ENCODE measurements at places on chromosomes 4 and X.

GRCh38 chrX:39201305-39201990, 400.2 kb downstream of the MID1IP1 start:
- DNase-seq = no peak

DNA sequence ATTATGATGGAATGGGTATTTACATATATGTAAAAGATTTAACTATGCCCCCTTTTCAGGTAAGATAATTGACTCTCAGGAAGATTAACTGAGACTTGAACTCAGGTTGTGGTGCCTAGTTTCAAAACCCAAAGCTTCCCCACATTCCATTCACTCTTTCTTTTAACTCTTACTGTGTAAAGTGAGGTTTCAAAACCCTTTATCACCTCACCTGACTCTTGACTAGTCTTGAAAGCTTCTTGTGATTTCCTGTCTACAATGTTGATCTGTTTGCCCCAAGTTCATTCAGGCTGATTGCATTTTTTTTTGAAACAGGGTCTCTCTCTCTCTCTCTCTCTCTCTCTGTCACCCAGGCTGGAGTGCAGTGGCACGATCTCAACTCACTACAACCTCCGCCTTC, 40.5 kb upstream of the RAPGEF2 start:
- DNase-seq = no peak

DNA sequence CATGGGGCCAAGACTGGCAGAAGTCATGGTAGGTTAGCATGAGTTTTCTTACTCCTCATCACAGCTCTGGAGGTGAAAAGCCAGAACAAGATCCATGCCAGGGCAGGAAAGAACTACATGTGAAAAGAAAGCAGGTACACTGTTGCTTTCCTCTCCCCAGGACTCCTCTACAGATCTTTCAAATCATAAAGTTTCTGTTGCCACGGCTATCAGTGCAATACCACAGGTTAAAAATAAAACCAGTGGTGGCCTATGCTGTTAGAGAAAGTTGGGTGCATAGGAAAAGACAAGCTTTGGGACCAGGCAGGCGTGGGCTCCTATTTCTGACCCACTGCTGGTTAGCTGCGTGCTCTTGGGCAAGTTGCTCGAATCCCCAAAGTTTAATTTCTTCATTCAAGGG, 81.4 kb downstream of the SH3RF1 start:
- DNase-seq = no peak

DNA sequence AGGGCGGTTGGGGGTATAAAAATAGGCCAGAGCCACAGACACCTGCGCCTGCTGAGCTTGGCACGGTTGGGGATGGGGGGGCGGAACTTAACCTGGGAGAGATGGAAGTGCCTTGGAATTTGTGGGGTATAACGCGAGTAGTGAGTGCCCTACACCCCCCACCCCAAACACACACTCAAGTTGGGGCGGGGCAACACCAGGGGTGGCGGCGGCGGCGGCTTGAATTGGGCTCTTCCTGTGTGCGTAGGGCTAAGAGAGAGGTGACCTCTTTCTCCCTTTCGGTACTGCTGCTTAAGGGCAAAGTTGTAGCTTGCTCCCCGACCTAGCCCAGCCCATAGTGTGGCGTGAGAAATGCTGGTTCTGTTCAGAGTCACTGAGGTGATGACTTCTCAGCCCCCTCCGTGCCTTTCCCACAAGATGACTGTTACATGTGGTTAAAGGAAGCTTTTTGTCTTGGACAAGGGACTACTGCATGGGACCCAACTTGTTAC, 839 bp downstream of the STK26 start:
- DNase-seq = no peak

DNA sequence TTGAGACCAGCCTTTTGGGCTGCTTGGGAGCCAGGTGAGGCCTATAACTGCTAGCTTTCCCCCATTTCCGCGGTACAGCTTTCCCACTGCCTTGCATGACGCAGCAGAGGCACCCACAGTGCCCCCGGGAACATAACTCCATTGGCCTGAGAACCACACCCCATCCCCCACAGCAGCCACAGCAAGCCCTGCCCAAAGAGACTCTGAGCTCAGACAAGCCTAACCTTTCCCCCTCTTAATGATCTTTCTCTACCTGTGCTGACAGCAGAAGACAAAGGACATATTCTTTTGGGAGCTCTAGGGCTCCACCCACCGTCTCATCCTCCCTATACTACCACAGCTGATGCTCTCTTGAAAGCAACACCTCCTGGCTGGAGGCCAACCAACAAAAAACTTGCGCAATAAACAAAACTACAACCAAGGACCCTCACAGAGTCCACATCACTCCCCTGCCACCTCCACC, 114.8 kb downstream of the FANCB start:
- DNase-seq = no peak

DNA sequence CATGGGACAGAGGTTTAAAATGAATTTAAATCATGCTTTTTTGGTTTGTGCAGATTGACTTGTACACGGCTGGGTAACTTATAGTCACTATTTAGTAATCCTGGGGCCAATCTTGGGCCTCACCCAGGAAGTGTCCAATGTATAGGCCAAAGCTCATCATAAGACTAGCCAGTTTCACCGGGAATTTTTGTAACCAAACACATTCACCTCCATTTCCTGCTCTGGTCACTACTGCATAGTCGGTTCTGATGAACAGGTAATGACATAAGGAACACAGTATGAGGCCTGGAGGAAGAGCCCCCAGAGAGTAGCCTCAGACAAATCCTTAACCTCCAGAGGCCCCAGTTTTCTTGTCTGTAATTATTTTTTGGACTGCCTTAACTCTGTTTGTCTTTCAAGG, 81.9 kb downstream of the HPRT1 start:
- no peak for DNase-seq

- DNase-seq = no peak
These were observed 15.6 kb downstream of the PNMA6F start for GRCh38 chrX:153305972-153306371.

- no peak for DNase-seq
These were observed 132.8 kb upstream of the BMP3 start for GRCh38 chr4:80897537-80898303.

DNA sequence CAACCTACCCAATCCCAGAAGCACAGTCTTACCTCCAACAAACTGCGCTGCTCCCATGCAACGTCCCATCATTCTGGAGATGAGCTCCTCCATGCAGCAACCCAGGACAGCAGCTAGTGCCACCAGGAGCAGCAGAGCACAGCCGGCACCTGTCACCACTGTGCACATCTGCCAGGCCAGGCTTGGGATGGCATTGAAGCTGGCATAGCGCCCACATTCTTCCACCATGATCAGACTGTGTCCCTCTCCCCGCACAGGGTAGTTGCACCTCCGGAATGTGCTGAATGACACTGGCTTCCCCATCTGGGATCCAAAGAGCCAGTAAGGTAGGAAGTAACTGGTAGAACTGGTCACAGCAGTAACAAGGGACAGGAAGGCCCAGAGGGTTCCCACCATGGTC, 8.8 kb downstream of the LHFPL1 start:
- no peak for DNase-seq

DNA sequence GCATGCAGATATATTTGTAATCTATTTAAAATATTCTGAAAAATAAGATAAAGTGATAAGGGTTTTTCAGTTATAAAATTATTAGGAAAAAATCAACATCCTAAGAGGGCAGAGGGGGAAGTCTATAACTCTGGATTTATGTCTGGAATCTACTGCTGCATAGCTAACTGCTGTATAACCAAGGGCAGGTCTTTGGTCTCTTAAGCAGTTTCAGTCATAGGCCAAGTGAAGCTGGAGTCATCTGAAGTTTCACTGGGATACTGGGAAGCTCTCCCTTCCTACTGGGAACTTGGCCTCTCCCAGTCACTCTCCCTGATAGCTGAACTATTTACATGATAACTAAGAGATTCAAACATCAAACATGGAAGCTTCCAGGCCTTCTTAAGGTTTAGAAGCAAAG, 1409.9 kb upstream of the PCDH7 start:
- no peak for DNase-seq

DNA sequence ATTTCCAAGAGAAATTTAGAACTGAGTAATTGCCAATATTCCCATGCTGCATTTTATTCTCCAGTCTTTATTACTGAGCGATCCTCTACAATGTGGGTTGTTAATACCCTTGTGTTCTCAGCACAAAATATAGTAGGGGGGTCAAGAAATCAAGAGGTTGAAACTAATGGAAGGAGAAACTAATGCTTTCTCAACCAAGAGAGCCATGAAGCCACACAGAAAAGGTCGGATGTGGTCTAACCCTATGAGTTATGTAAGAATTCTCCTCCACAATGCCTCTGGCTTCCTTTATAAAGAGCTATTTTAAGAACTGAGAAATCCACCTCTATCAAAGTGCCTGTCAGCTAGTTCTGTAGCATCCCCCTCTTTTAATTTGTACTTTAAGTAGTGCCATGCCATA, 268.5 kb downstream of the CHIC1 start:
- DNase-seq = no peak

DNA sequence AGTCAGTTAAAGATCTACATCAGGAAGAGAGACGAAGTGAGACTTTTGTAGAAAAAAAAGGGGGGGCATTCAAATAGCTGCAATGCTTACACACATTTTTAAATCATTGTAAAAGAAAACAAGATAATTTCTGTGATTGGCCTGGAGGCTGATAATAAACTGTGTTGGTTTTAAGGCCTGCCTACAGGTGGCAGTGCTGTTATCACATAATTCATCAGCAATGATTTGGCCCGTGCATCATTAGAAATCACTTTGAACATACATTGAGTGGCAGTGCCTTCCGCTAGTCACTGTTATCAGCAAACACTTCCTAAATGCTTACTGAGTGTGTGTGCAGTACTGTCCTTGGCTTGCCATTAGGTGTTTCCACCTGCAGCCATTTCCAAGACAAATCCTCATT, 831.9 kb downstream of the TRIML1 start:
- DNase-seq = no peak

DNA sequence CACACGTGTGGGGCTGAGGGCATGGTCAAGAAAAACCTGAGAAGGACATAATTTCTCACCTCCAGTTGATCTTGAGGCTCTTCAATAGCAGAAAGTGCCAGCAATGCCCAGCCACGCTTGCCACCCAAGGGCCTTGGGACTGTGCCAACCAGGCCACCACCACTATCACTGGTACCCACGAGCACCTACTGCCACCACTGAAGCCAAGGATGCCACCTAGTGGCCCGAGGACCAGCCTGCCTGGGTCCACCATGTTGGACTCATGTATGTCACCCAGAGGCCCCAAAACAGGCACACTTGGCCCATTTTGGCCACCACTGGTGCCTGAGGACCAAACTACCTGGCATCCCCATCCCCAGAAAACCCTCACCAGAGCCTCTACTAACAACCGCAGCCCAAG, 191.8 kb downstream of the ADAM29 start:
- DNase-seq = no peak

DNA sequence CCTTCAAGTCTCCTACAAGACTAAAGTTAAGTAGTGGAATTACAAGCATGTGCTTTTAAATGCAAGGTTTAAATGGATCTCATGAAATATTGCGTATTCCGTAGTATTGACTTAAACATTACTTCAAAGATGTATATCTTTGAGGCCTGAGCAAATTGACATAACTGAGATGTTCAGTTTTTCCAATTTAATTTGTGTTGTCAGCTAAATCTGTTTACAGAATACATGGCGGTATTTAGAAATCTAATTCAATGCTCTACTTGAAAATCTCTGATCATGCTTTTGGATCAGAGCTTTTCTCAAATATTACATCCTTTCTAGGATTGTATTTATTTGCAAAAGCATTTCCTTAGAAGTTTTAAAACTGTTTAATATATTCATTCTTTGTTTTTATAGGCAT, 47.5 kb upstream of the PDE5A start:
- no peak for DNase-seq

- no peak for DNase-seq
These were observed 95.0 kb downstream of the TMEM164 start for GRCh38 chrX:110097920-110098319.

GRCh38 chr4:124541652-124542420, 170.7 kb downstream of the ANKRD50 start:
- DNase-seq = no peak

GRCh38 chr4:94457692-94458106, 6.0 kb downstream of the PDLIM5 start:
- DNase-seq = peak; percentile 18

GRCh38 chr4:105241451-105241850, 94.8 kb downstream of the TET2 start:
- DNase-seq = peak; percentile 81

- no peak for DNase-seq
These were observed 65.3 kb downstream of the HPRT1 start for GRCh38 chrX:134525086-134525792.

- DNase-seq = no peak
These were observed 50.6 kb upstream of the ANKRD17 start for GRCh38 chr4:73309211-73309610.

GRCh38 chr4:7171191-7171900, 21.0 kb upstream of the SORCS2 start:
- DNase-seq = no peak

- no peak for DNase-seq
These were observed 55.3 kb upstream of the TECRL start for GRCh38 chr4:64464581-64464980.

DNA sequence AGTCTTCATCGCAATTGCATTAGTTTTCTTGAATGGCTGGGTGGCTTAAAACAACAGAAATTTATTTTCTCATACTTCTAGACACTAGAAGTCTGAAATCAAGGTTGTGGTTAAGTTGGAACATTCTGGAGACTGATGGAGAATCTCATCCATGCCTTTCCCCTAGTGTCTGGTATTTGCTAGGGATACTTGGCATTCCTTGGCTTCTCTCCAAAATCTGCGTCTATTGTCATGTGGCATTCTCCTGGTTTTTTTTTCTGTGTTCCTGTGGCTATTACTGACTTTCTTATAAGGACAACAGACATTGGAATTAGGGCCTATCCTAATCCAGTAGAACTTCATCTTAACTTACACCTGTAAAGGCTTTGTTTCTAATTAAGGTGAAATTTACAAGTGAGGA, 272.8 kb upstream of the EPHA5 start:
- peak; percentile 7 for DNase-seq

DNA sequence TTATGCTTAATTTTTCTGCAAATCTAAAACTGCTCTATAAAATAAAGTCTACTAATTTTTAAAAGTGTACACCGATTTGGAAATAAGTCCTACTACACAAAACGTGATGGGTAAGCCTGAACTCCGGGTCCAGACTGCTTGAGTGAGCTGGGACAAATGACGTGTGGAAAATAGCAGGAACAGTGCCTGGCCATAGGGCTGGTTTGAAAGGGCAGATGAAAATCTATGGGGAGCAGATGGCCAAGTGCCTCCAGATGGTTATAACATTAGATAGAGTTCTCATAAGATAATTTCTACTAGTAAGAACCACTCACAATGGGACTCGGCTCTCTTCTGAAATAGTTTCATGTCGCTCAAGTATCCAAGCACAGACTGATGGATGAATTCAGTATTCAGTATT, 52.5 kb downstream of the F11 start:
- DNase-seq = no peak
